ENCODE measurements at places on chromosomes 7 and 10.
A peak's percentile ranks its signal among the peaks of the same experiment; 100 is the strongest.

DNA sequence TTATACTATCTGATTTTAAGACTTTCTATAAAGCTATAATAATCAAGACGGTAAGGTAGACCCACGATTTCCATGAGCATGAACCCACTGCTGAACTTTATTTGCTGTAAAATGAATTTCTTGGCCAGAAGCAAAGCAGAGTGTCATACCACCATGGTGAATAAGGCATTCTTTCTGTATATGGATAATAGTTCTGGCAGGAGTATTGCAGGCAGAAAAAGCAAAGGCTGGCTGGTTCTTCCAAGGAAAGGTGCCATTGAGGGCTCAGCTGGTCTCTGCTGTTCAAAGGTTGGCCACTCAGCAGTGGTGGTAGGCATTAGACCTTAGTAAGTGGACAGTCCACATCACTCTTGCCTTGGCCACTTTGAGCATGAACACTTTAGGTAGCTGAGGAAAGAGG is 104.1 kb upstream of the KCNMA1 start:
- no peak for DNase-seq

DNA sequence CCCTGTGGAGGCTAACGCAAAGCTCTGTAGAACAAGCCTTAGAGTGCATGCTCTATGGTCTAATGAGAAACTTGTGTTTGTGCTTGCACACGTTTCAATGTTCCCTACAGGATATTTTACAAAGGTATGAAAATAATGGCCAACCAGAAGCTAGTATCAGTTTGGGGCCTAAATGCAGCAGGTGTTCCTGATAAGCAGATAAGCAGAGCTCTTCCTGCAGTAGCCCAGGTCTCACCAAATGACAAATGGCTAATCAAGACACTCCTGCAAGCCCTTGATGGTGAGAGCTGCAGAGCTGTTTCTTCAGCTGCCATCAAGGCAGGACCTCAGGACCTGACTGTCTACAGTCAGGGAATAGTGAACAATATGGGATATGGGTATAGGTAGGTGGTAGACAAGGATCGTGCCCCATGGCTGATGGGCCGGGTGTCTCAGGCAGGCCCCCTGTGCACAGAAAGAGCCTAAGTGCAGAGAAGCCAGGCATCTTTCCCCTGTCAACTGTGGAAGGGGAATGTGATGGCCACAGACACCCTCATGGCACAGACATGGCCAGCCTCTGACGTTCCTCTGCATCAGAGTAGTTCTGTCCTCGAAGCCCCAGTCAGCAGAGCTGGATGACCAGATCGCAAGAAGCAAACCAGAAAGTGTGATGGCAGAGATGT is 23.2 kb upstream of the RASSF4 start:
- DNase-seq: no peak

DNA sequence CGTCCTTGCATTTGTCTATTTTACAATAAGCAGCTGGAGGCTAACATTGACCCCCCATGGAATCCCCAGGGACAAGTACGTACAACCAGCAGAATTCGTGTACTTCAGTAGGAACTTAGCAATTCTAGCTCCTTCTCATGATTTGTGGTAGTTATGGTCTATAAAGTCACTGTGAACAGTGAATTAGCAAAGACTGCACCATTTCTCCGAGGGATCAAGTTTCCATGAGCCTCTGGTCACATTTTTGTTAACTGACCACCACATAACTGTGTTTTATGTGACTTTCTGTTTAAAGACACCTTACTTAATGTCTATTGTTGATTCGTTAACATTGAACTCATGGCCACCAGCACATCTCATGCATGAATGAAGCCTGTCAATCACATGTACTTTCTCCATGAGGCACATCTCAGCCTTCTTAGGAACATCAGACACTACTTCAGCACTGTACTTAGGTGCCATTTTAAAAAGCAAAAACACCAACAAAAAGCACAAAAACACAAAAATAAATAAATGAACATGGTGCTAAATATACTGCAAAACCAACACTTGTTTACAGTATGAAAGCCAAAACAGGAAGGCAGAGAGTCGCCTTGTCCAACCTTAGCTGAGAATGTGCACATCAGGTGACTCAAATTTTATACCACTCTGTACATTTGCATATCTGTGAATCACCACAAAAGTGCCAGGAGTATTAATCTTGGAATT is 9.0 kb upstream of the UCN3 start:
- DNase-seq: no peak

DNA sequence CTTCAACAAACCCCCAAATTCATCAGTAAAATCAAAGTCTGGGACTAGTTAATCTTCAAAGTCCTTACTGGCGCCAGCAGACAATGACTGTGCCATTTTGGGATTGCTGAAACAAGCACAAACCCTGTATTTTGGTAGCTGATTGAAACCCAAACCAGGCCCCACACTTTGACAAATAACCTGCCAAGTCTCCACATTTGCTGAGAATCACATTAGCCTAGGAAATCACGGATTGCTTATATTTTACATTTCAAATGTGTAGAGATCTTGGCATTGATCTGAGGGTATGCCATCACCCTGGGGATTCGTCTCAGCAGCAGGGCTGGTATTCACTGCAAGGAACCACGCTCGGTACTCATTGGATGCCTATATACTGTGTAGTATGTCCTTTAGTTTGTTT is 501.1 kb downstream of the CALN1 start:
- no peak for DNase-seq

DNA sequence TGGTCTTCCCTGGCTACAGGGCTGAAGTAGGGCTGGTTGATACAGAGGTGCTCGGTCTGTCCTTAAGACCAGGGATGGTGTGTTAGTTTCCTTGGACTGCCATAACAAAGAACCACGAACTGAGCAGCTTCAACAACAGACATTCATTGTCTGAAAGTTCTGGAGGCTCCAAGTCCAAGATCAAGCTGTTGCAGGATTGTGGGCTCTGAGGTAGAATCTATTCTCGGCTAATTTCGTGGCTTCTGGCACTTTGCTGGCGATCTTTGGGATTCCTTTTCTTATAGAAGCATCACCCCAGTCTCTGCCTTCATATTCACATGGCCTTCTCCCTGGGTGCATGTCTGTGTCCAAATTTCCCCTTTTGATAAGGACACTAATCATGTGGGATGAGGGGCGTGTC is 112.1 kb upstream of the ITGB1 start:
- DNase-seq: no peak

DNA sequence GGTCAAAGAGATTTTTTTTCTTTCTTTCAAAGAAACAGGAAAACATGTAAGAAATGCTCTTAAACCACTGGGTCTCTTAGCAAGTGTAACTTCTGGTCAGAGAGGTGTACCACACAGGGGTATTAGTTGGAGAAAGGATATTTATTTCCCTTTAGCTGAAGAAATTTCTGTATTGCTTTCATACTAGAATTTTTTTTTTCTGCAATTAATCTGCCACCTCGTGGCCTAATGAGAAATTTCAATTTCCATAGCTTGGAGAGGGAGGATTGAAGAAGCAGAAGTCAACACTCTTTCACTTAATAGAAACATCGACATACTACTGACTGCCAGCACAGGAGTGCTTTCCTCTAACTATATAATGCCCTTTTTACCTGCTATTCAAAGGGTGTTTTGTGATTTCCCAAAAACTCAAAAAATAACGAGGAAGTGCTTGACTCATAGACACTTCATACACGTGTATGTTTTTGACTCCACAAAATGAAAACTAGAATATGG is 177.6 kb upstream of the NAMPT start:
- DNase-seq: peak; percentile 60

DNA sequence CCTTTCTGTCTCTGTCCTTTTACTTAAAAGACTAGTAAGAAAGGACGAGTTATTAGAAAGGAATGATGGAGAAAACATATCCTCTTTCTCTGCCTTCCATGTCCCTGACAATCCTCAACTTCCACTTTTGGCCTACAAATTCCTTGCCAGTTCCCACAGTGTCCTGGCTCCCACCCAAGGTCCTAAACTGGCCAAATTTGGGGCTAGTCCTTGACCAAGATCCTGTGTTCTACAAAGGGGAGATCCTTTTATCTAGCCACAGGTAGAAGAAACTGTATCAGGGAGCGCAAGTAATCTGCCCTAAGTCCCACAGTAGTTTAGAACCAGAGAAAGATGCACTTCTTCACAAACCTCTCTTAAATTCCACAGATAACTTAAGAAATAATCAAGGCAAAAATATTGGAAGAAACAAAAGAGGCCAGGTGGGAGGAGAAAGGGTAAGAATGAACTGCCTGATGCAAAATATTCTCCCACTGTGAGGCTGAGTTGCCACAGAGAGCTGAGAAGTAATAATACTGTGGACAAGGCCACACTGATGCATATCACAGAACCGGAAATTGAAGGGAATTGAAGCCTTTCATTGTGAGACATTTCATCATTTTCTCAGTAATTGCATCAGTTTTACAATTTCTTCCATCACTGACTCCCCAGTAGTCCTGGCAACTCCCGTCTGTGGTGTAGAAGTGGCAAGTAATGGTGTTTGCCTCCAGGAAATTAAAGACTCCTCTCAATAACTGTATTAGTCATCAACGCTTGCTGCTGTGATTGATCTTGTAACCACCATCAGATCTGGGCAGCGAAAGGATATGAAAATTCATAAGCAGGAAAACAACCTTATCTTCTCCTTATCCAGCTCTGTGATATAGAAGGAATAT is 47.2 kb downstream of the DNAJC12 start:
- peak; percentile 67 for DNase-seq

DNA sequence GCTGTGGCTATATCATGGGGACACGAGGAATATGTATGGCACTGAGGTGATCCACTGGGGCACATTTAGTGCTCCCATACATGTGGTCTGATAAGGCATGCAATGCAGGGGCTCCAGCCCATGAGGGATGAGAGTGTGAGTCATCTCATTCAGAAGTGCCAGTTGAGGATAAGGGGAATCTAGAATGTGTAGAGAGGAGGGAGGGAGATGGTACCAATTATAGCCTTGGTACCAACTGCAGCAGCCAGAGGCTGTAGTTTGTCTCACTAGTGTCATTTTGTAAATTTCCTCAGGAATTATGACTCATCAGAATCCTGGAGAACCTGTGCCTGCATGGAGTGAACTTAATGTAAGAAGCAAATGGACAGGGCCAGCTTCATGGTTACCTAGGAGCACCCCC is 46.2 kb downstream of the LAMB4 start:
- no peak for DNase-seq

GRCh38 chr7:17696422-17696821 is 243.9 kb downstream of the SNX13 start:
- DNase-seq: no peak

DNA sequence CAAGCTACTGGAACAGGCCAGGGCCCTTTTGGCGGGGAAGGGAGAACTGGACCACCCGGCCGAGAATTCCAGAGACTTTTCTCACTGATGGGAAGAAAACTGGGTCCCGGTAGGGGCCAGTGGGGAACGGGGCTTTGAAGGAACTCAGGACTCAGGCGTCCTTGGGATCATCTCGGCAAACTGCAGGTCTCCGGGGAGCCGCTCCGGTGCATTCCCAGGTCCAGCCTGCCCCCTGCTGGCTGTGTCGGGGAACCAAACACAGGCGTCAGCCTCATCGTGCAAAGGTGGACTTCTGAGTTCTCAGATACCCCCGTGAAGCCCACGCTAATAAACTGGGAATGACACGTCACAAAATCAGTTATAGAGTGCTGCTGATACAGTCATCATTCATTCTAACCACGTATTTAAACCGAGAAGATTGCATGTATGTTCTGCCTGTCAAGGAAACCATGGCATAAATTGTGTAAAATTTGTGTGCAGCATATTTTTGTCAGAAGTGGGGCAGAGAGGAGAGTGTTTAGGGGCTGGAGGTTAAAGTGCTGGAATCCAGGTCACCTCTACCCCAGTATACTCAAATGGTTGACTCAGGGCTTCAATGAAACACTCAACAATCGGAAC is 76.1 kb upstream of the CPXM2 start:
- peak; percentile 34 for DNase-seq

GRCh38 chr7:127822822-127823508 is 171.0 kb downstream of the SND1 start:
- peak; percentile 67 for DNase-seq

DNA sequence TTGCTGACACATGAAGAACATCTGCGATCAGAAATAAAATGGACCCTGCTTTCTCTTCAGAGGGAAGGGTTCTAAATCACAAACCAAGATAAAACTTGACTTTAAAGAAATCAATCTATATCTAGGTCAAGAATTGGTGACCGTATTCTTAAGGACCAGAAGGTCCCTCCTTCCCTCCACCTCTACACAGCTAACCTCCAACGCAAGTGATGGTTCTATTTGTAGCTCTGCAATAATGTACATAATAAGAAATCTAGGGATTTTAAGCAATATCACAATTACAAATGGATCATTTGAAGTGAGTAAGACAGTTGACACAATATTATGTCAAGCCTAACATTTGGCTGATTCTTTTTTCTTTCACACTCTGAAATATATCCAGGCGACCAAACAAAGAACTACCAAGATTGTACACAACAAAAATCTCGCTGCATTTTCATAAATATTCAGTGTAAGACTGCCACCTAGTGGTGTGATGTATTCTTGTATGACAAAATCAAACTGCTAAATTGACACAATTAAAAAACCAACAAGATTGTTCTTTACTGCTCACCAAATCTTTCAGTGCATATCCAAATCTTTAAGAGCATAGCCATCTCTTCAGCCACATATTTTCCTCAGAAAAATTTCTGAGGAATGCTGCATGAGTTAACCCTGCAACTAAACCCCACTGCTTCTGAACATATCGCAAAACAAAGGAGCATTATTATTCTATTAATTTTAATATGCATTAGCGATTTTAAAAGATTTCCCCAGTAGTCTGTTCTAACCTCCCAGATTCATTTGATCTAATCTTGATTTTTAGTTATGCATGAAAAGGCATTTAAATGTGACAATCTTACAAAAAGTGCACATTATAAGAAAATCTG is 44.5 kb downstream of the ICA1 start:
- DNase-seq: peak; percentile 88

GRCh38 chr10:73876157-73876556 is 1.8 kb upstream of the CAMK2G start:
- DNase-seq: no peak

GRCh38 chr10:123891144-123892071 is at the start of gene CPXM2:
CPXM2 (minus strand) TSS chr10:123891807; CDS start chr10:123891659, 148 bp downstream.
- DNase-seq: no peak

DNA sequence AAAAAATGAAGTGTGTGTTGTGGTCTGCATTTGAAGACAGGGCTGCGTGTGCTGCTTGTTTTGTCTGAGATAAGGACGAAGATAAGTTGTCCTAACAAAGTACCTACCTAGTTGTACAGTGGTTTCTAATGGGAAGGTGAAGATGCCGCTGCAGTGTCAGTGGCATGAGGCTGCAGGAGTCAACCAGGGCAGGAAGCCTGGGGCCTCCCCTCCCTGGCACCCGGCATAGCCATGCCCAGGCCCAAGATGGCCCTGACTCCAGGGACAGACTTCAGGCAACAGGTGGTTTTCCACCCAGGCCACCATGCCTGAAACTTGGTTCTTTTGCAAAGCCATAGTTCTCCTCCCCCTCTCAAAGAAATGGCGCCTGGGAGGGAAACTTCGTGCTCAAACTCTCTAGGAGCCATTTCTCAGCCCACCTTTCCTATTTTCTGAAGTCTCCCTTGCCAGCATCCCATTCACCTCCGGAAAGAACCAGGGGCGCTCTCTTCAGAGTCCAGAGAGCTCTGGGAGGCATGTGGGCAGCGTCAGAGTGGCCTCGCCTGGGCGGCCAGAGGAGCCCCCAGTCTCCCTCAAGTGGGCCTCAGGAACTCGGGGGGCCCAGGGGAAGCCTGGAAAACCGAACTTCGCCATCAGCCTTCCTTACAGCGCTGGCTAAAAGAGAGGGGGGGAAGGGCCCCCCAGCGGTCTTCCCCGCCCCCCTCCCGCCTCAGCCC is 2.1 kb upstream of the KAT6B start:
- DNase-seq: peak; percentile 17
